ENCODE measurements at places on chromosomes 3 and 15.

GRCh38 chr3:2957115-2957514 lies 153.1 kb downstream of the IL5RA start:
- no peak for DNase-seq

- no peak for DNase-seq
Measured at GRCh38 chr15:52783929-52784798, 6.0 kb downstream of the ONECUT1 start.

DNA sequence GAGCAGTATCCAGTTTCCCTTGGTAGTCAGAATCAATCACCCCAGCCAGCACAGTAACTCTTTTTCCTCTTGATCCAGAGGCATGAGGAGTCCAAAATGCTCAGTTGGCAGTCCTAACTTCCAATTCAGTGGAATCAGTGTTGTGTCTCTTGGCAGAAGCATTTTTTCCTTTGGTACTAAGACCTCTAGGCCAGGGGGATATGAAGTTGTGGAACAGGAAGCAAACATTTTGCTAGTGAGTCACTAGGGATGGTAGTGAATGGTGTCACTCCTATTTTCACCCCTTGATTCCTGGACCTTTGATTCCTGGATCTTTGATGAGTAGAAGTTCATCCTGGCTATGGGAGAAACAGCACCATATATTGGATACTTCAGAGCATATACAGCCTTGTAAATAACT lies 70.5 kb upstream of the ALDH1A3 start:
- DNase-seq, result no peak

GRCh38 chr15:40782609-40783227 lies 12.9 kb downstream of the C15orf62 start:
- DNase-seq, result peak; percentile 76

- DNase-seq, result no peak
Measured at GRCh38 chr3:149527531-149528339, 53.2 kb downstream of the TM4SF4 start.

DNA sequence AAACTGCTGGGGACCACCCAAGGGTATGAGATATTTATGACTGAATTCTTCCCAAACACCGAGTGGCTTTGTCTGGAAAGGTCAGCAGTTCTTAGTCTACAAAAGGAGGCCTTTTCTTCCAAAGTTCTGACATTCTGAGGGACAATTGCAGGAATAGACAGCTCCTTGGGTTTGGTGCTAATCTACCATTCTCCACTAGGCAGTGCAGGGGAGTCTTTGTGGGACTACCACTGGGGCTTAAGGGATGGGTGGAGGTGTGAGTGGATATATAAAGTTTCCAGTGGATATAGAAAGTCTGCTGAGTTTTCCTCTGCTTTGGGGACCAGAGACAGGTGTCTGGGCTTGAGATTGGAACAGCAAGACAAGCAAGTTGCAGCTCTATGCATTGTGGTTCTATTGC lies 62.7 kb downstream of the EXOG start:
- DNase-seq, result no peak

DNA sequence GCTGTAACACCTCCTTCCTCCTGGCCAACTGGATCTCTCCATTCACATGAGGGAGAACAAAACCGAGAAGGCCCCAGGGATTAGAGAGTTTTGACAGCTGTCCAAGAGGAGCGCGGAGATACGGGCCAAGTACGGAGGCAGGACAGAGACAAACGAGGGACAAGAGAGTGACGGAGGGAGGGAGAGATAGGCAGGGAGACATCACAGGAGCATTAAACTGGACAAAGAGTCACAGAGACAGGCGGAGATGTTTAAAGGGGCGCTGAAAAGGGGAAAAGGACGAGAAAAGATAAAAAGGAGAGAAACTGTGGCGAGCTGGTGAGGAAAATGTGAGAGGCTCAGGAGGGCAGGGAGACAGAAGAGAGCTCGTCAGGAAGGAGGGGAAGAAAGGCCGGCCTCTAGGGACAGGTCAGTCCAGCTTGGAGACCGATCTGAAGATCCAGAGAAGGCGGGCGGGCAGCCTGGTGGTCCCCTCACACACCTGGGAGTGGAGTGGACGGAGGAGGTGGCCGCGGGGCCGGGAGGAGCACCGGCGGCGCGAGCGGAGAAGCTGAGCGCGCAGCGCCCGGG lies 40.5 kb upstream of the ROPN1 start:
- DNase-seq, result no peak

- no peak for DNase-seq
Measured at GRCh38 chr3:5144316-5144994, 22.4 kb downstream of the ARL8B start.

GRCh38 chr3:69539134-69539533 lies 153.2 kb upstream of the FRMD4B start:
- DNase-seq, result no peak

DNA sequence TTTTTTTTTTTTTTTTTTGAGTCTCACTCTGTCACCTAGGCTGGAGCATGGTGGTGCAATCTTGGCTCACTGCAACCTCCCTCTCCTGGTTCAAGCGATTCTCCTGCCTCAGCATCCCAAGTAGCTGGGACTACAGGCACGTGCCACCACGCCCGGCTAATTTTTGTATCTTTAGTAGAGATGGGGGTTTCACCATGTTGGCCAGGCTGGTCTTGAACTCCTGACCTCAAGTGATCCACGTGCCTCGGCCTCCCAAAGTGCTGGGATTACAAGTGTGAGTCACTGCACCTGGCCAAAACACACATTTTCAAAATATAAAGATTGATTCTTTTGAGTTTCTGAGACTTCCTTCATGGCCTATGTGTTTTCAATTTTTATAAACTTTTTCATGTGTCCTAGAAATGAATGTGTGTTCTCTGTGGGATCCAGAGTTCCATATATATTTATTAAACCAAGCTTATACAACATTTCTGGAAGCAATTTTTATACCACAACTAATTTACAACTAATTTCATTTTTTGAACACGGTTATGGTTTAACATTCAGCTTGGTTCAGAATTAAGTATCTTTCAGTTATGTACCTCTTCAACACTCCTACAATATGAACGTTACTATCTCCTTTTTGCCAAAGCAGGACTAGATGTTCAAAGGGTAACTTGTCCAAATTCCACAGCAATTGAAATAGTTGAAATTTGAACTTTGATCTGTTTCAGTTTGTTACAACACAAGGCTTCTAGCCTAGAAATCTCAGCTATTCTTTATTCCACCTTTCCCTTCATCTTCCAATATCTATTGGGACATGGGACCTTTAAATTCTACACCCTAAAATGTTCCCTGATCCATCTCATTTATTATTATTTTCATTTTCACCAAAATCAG lies 1.5 kb downstream of the ACAD11 start:
- no peak for DNase-seq

GRCh38 chr3:143119974-143120715 lies 574 bp downstream of the CHST2 start:
- DNase-seq, result peak; percentile 10

DNA sequence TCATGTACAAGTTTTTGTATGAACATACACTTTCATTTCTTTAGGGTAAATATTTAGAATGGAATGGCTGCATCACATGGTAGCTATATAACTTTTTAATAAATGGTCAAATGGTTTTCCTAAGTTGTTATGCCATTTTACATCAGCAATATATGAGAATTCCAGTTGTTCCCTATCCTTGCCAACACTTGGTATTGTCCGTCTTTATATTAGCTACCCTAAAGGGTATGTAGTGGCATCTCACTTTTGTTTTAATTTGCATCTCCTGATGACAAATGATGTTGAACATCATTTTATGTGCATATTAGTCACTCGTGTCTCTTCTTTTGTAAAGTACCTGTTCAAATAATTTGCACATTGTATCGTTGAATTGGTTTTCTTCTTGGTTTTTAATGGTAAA lies 2.5 kb upstream of the MUC13 start:
- no peak for DNase-seq

DNA sequence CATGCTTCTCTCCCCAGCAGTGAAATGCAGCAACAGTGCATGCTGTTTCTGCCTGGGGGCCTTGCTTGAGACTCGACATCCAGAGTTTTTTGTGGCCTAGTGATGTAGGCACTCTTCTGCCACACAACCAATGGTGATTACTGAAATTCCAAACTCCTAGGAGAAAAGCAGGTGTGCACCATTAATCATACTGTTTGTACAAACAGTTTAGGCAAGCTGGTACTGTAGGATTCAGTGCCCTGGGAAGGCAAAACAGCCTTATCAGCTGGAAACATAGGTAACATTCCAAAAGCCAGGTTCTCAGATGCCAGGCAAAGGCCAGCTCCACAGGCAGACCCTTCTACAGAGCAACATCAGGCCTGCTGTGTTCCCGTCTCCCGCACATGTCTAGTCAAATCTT lies 17.5 kb upstream of the RBP1 start:
- DNase-seq, result no peak

DNA sequence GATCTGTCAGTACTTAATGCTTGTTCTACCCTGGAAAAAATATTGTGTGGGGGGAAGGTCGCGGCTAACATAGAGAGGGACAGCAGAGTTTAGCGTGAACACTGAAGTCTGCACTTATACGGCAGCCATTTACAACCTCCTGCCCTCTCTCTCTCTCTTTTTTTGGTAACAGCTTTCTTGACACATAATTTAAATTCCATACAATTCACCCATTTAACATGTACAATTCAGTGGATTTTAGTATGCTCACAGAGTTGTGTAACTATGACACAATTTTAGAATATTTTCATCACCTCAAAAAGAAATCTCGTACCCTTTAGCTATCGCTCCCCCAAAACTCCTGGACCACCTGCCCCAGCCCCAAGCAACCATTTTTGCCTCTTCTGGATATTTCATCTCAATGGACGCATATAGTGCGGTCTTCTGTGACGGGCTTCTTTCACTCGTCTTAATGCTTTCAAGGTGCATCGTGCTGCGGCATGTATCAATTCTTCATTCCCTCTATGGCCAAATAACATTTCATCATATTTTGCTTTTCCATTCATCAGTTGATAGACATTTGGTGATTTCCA lies 141.8 kb downstream of the XXYLT1 start:
- DNase-seq, result no peak

- peak; percentile 15 for DNase-seq
Measured at GRCh38 chr3:133662278-133662651, 524 bp upstream of the TOPBP1 start.
